ENCODE measurements at places on chromosomes 1 and 21. TPM values are rescaled to one million over a fixed set of nuclear protein-coding genes. Genes with fewer than 3 reads are reported as not detected.
A peak's percentile ranks its signal among the peaks of the same experiment; 100 is the strongest.

- H3K4me3 ChIP-seq = peak overlapping the region; percentile 7
- no peak overlapping the region for H3K27ac ChIP-seq
- no peaks in the 10 kb centered on the region for H3K36me3 ChIP-seq
Measured at GRCh38 chr1:81231729-81232038, 569.0 kb upstream of the ADGRL2 start.

GRCh38 chr1:31346785-31347184 lies 26.1 kb downstream of the FABP3 start:
- peaks cover 12% of the 10 kb centered on the region for H3K36me3 ChIP-seq
- no peak overlapping the region for H3K4me3 ChIP-seq
- DNase-seq = no peak
- no peaks in the 10 kb centered on the region for H3K4me1 ChIP-seq

The CELA3A gene
- not detected for total RNA-seq

DNA sequence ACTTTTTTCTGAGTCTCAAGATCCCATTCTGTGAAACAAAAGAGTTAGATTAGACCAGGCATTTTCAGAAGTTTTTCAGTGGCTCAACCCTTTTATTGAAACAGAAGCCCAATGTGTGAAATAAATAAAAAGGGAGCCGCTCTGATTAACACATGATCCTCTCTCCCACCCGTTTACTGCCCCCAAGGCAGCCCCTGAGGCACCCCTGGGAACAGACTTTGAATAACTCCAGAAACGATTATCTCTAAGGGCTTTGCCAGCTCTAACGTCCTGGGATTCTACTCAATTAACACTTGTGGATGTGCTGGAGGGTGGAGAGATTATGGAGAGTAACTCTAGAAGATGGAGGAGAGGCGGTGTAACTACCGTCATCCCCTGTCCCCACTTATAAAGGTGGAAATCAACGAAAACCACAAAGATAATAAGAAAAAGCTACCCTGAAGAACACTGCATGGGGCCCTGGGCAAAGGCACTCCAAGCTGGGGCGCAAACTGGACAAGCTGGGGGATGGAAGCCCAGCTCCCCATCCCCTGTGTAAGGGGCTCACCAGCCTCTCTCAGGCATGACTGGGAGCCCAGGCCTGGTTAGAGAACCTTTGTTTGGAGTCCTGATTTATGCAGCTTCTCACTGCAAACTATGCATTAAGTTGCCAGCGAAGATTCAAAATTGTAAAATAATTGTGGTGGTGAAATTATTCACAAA lies 39.0 kb upstream of the GRIK3 start:
- H3K36me3 ChIP-seq = no peaks in the 10 kb centered on the region
- H3K27me3 ChIP-seq = no peaks in the 10 kb centered on the region
- DNase-seq = no peak
- no peak overlapping the region for H3K4me3 ChIP-seq
- no peak overlapping the region for H3K27ac ChIP-seq
